ENCODE measurements at places on chromosomes 16 and 17.

DNA sequence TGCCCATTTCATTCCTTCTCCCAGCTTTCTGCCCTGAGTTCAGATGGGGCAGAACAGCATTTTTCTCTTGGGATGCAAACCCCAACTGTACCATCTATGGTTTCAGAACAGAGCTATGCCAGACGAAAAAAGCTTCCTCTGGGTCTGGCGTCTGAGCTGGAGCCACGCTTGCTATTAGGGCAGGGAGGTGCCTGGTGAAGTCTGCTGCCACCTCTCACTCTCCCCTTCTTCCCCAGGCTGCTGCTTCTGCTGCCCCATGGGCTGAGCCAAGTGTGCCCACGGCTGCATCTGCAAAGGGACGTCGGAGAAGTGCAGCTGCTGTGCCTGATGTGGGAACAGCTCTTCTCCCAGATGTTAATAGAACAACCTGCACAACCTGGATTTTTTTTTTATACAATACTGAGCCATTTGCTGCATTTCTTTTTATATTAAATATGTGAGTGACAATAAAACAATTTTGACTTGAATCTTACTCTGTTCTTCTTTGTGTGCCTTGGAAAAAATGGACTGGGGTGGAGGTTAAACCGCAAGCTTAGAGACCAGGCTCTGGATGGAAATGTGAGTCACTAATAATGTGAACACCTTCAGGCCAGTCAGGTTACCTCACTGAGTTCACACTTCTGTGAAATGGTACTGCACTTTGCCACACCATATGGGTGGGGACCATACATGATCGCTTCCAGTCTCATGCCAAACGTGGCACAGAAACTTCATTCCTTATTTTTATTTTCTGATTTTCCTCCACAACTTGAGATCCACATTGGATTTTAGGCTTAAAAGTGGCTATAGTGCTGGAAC is 1.7 kb upstream of the MT1A start:
- DNase-seq = no peak

DNA sequence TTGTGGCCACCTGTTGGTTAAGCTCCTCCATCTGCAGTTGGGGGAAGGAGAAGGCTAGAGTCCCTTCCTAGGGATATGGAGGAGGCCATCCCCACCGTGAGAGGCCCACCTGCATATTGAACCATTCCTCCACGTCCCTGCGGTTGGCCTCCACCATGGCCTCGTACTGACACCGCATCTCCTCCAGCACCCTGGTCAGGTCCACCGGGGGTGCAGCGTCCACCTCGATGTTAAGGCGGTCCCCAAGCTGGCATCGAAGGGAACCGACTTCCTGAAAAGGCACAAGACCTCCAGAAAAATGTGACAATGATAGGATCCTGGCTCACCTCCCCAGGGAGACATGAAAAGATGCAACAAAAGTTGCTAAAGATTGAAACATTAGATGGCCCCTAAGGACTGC is 3.0 kb downstream of the KRT32 start:
- no peak for DNase-seq

- no peak for DNase-seq
These were observed 47.1 kb upstream of the SCNN1B start for GRCh38 chr16:23255000-23255399.

DNA sequence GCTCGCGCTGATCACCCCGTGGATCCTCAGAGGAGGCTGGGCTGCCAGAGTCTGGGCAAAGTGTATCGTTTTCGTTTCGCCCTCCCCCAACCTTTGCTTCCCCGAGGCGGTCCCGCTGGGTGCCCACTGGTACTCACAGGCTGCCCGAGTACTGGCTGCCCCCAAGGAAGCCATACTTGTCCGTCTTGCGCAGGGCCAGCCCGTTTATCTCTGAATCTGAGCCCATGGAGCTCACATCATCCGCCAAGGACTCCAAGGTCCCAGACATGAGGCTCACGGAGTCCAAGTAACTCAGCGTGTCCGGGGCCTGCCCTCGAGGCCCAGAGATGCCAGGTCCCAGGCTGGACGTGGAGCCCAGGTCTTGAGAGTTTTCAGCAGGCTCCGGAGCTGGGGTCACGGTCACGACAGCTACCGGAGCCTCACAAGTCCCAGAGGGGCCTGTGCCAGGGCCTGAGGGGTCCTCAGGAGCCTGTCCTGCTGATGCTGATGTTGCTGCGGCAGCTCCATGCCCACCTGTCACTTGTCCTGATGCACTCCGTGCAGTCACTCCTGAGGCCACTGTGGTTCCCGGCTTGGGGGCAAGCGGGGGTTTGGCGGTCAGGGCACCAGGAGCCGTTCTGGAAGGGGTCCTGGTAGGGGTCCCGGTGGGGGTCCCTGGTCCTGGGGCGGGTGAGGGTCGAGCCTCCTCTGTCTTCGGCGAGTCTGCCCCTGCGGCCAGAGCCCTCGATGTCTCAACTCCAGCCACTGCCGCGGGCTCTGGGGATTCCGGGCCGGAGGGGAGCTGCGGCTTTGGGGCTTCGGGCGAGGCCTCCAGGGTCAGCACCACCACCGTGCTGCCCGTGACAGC is 980 bp downstream of the TBC1D10B start:
- DNase-seq = peak; percentile 73

GRCh38 chr17:35947156-35947585 is 3.7 kb upstream of the LYZL6 start:
- peak; percentile 91 for DNase-seq

GRCh38 chr16:15979801-15980200 is 30.4 kb downstream of the ABCC1 start:
- no peak for DNase-seq

DNA sequence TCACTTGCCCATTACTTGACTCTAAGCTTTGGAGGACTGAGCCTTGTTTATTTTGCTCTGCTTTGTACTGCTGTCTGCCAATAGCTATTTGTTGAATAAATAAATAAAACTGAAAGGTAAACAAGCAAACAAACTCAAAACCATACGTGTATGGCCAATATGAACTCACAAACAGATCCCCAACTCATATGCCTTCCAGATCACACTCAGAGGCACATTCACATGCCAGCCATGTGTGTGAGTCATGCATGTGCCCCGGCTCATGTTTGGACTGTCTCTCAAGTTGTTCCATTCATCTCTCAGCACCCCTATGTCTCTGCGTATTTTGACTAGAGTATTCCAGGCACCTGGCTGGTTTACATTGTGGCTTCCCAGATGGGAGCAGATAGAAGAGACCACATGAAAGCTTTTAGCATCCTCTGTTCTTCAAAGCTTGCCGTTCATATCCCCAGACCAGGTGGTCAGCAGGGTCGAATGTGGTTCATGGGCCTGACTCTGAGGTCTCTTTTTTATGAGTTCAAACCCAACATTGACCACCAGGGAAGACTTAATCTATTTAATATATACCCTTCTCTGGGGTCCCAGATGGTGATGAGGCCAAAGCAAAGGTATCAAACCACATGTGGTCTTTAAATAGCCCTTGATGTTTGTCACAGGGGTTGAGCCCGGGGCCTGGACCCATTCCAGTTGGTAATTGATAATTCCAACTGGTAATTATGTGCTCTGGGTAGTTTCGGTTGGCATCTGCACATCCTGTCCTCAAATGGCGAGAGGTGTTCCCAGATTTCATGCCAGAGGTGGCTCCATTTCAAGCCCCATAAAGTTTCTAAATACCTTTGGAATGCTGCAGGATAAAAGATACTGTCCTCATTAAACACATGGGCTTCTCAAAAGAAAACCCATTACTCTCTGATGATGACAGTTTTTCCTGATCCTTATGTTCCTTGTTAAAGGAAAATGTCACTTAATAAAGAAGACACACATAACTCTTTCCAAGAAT is 287.3 kb upstream of the MAF start:
- DNase-seq = no peak

DNA sequence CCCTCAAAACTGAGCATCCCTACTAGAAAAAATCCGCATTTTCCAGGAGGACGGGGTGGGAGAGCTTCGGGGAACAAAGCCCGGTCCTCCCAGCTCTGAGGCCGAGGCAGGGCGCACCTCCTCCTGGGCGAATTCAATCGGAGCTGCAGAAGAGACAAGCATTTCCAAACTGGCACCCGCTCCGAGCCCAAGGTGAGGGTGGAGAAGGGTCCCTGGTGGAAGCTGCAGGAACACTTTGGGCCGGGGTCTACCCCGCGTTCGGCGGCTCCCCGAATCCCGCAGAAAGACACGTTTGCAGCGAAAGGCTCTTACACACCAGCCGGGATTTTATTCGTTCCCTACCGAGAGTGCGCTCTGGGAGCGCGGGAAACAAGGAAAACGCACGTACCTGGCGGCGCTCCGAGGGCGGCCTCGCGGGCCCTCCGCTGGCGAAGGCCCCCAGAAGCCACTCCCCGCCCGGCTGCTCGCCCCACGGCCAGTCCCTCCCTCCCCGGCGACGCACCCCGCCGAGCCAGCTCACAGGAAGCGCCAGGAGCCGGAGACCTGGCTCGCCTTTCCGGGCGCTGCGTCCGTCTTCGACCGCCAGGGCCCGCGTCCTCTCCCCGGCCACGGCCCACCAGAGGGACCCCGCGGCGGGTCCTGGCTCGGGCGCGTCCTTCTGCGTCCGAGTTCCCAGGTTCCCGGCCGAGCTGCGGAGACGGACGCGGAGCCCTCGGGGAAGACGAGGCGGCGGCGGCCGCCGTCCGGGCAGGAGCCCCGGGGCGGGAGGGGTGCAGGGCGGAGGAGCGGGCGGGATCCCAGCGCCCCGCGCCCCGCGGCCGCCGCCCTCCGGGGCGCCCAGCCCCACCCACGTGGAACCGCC is 49.8 kb upstream of the BAHCC1 start:
- peak; percentile 96 for DNase-seq

- peak; percentile 97 for DNase-seq
These were observed 14.4 kb downstream of the GUCY2D start for GRCh38 chr17:8016632-8017424.
